ENCODE measurements at places on chromosomes 6 and 20.
A peak's percentile ranks its signal among the peaks of the same experiment; 100 is the strongest.

DNA sequence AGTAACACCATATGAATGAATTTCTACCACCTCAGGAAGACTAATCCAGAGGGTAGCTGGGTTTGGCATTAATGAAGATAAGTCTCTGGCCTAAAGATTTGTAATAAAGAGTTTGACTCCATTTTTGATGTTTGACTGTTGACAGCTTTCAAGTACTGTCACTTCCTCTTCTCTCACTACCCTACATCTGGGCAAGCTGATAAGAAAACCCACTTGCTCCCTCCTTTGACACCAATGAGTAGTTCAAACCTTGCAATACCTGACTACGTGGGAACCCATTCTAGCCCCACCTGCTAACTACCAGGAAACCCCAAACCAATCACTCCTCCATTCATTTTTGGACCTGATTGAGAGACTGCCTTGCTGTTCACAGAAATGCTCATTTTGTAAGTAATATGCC lies 621.5 kb downstream of the TENT5A start:
- no peak for DNase-seq

DNA sequence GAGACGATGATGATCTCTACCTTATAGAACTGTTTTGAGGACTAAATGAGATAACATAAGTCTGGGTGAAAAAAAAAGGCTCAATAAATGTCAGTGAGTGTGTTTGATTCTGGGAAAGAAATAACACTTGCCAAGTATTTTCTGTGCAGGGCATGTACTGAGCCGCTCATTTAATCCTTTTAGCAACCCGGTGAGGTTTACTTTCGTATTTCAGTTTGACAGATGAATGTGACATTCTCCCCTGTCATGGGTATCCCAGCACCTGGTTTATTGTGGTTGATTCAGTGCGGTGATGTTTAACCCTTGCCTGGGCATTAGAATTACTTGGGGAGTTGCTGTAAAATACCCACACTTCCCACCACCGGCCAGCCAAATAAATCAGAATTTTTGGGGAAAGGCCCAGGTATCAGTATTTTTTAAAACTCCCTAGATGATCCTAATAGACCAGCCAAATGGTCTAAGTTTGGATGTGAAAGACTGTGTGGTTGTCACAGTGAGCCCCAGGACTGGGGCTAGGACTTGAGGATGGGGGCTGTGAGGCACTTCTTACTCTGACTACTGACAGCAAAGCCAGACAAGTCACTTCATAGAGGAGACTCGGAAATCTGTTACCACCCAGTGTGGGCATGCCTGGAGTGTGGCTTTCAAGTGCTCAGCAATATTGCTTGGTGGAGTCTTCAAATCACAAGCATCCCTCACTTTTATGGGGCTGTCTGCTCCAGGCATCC lies 100.2 kb upstream of the KCNG1 start:
- peak; percentile 12 for DNase-seq

GRCh38 chr6:8481727-8482126 lies 46.4 kb upstream of the SLC35B3 start:
- DNase-seq = no peak

GRCh38 chr20:34150306-34151000 lies 38.4 kb upstream of the EIF2S2 start:
- no peak for DNase-seq

GRCh38 chr20:37796121-37796520 lies 102.3 kb downstream of the CTNNBL1 start:
- DNase-seq = no peak

- DNase-seq = no peak
Observed at GRCh38 chr6:108673602-108674001, 112.9 kb downstream of the FOXO3 start.

Data from stimulated activated CD8-positive, alpha-beta memory T cell treated with anti-CD3 and anti-CD28 coated beads, Interleukin-7, amount 100 ng/mL, for 48 hours (primary cell).